ENCODE measurements at places on chromosomes 13 and 19.

- no peak for DNase-seq
These were observed 33.3 kb downstream of the BLOC1S3 start for GRCh38 chr19:45211751-45212381.

DNA sequence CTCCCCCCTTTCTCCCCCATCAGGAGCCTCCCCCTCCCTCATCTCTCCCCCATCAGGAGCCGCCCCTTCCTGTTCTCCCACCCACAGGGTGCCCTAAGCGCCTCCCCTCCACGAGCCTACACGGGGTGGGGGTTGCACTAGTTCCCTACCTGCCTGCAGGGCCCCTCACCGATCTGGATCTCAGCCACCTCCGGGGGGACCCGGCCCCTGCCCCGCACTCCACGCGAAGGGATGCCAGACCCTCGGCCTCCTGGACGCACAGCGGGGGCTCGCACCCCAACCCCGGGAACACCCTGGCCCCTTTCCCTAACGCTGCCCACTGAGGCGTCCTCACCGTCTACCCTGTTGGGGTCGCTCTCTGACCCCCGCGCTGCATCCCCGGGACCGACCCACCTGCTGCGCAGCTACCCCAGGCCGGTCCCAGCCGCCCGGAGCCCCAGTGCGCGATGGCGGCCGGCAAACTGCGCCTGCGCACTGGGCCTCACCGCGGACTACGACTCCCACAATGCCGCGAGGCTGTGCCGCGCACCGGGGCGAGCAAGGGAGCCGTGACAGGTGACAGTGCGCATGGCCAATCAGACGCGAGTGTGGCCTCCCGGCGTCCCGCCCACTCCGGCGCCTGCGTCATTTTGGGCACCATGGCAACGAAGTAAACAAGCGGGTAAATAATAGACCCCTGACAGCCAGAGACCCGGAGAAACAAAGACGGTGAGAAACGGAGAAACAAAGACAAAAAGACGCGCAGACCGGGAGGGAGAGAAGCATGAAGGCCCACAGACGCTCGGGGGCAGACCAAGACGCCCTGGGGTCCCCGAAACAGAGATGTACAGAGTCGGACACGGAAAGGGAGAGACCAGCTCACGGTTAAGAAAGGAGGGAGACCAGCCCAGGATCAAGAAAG, at the start of gene ZSCAN18:
TSS of gene ZSCAN18 (minus strand) at position 451 of the 901 bp plus-strand sequence. CDS start 7,964 bp downstream, outside the sequence.
- peak; percentile 97 for DNase-seq

- no peak for DNase-seq
These were observed 98.2 kb downstream of the LACC1 start for GRCh38 chr13:43977911-43978310.

- DNase-seq, result no peak
These were observed 23.5 kb downstream of the DZIP1 start for GRCh38 chr13:95620825-95621498.

GRCh38 chr13:113846636-113847318, 17.1 kb downstream of the GAS6 start:
- DNase-seq, result no peak

- DNase-seq, result no peak
These were observed 92.0 kb downstream of the CAB39L start for GRCh38 chr13:49351871-49352270.

GRCh38 chr19:1063030-1063908, 3.7 kb upstream of the ARHGAP45 start:
- peak; percentile 84 for DNase-seq

DNA sequence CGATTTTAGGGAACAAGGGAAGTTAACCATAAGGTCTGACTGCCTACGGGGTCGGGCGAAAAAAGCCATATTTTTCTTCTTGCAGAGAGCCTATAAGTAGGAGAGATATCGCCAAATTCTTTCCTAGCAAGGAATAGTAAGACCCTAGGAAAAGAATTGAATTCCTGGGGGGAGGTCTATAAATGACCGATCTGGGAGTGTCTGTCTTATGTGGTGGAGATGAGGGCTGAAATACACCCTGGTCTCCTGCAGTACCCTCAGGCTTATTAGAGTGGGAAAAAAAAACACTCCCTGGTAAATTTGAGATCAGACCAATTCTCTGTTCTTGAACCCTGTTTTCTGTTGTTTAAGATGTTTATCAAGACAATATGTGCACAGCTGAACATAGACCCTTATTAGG, 447.5 kb upstream of the ATXN8OS start:
- DNase-seq, result no peak

DNA sequence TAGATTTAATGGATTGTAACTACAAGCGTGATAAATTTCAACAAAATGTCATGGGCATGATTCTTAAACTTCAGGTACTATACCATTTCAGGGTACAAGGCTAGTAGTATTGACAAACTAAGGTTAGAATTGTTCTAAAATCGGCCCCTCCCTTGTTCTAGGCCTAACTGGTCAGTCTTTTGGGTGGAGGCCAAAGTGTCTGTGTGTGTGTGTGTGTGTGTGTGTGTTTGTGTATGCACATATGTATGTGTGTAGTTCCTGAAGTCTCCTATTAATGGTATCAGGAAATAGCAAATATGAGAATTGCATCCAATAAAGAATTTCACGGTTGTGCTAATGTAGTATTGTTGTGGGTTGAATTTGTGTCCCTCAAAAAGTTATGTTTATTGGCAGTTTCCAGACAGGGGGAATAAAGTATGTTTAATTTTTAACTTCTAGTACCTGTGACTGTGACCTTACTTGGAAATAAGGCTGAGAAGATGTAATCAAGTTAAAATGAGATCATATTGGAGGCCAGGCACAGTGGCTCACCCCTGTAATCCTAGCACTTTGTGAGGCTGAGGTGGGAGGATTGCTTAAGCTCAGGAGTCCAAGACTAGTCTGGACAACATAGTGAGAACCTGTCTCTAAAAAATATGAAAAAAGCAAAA, 119.2 kb downstream of the KLF5 start:
- no peak for DNase-seq

- no peak for DNase-seq
These were observed 47.5 kb upstream of the LSM14A start for GRCh38 chr19:34124828-34125227.

- no peak for DNase-seq
These were observed 251.0 kb downstream of the GPC5 start for GRCh38 chr13:91649456-91649855.

- DNase-seq, result peak; percentile 87
These were observed 16.2 kb upstream of the AP1M2 start for GRCh38 chr19:10603084-10603872.

GRCh38 chr19:32858155-32858554, 11.4 kb downstream of the SLC7A9 start:
- no peak for DNase-seq

DNA sequence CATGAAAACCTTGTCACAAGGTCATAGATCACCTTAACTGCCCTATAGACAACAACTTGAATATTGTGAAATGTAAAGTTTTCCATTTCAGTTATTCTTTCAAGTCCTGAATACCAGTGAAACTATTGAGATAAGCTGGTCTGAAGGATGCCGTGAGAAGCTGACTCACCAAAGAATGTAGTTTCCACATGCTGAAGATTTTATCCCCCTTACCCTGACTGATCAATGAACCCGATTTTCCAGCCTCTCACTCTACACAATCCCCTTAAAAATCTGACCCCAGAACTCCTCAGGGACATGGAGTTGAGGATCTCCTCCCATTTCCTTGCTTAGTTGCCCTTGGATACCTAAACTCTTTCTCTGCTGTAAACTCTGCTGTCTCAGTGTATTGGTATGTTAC, 67.5 kb downstream of the POSTN start:
- no peak for DNase-seq

DNA sequence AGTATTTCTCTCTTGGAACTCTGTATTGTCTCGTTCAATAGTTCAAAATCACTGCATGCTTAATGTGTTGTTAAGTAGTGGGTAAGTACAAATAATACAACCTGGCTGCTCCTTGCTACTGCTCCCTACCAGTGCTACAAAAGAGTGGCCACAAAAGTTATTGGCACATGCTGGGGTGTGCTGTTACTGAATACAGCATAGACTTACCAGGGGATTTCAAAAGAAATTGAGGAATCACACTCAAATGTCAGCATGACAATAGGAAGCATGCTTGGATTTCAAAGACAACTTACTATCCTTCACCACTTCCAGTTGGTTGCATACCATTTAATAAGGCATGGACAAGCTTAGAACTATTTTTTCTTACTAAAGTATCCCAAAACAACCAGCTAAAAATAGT, 1041.3 kb upstream of the SPRY2 start:
- no peak for DNase-seq

GRCh38 chr13:47588676-47589075, 412.4 kb downstream of the SUCLA2 start:
- DNase-seq, result no peak

DNA sequence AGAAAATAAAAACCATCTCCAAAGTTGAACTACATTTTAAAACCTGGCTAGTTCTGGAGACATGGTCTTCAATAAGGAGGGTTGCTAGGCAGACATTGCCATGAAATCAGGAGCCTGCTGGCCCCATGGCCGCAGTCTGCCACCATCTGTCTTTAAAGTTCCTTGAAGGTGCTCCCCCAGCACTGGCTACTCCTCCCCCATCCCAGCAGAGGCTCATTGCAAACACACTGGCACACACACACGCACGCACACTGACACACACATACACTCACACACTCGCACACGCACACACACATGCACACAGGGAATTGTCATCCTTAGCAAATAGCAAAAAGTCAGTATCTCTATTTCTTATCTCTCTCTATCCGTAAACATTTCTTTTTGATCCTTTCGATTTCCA, 68.4 kb downstream of the ZIC5 start:
- no peak for DNase-seq

- peak; percentile 51 for DNase-seq
These were observed 19.7 kb upstream of the SYCN start for GRCh38 chr19:39223703-39224279.

- peak; percentile 96 for DNase-seq
These were observed 3.5 kb downstream of the LIPE start for GRCh38 chr19:42423462-42424344.

DNA sequence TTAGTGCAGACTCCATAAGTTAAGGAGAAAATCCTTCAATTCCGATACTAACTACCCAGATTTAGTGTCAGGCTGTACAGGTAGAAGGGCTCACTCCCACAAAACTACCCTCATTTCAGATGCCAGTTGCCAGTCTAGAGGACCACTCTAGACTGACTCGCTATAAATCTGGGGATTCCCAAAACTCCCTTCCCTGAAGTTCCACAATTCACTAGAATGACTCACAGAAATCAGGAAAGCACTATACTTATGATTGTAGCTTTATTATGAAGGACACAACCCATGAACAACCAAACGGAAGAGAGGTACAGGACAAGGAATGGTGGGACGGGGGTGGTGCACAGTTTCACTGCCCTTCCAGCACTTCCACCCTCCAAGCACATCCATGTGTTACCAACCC, 321.2 kb downstream of the DIAPH3 start:
- DNase-seq, result no peak

DNA sequence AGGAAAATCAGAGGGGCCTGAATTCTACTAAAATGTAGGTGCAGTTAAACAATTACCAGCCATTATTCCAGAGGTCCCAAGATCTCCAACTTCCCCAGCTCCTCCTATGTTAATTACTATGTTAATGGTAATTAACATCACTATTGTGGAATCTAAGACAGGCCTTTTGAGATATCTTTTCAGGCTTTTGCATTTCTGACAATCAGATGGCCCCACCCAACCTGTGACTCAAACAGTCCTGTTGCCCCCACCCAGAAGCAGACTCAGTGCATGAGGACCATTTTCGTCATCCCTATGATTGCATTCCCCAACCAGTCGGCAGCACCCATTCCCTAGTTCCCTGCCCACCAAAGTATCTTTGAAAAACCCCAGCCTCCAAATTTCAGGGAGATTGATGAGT, 8.5 kb upstream of the ZNF30 start:
- DNase-seq, result no peak

DNA sequence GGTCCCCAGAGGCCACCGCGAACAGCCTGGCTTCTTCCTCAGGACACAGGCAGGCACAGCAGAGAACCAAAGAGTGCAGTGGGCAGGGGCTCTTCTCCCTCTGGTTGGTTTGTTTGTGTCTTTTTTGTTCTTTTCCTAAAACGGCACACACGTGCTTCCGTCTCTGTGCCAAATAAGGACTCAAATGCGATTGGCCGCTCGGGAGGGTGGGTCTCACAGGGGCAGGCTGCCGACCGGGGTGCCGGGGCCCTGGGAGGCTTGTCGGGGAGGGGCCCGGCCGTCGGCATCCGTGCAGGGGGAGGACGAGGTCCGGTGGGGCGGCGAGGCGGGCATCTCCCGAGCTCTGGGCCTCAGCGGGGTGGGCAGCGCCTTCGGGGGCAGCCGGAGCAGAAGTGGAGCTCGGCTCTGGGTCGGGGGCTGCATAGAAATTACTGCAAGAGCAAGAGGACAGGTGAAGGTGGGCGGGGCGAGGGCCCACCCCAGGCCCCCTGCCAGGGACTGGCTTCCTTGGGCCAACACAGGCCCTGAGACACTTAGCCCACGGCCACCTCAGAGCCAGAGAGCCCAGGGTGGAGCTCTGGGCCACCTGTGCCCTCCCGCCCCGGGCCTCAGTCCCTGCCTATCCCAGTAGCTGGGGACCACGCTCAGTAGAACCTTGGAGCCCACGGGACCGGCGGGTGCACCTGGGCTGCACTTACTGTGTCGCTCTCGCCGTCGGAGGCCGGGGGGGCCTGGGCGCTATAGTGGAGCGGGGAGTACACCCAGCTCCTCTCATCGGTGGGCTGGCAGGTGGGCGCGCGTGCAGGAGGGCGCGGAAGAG, 6.4 kb upstream of the CACTIN start:
- DNase-seq, result no peak

DNA sequence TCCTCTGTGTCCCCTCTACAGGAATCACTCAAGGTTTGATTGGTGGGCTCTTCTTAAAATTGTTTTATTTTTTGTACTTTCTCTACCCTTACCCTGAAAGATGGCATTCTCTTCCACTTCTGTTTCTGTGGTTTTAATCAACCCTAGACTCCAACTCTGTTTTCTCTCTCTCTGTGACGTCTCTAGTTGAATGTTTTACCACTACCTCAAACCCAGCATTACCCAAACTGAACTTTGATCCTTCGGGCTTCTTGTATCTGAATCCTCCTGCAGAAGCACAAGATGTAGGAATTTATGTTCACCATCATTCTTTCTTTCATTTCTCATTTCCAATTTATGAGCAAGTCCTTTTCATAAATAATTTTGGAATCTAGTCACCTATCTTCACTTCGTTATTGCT, 39.9 kb downstream of the PCCA start:
- DNase-seq, result no peak

DNA sequence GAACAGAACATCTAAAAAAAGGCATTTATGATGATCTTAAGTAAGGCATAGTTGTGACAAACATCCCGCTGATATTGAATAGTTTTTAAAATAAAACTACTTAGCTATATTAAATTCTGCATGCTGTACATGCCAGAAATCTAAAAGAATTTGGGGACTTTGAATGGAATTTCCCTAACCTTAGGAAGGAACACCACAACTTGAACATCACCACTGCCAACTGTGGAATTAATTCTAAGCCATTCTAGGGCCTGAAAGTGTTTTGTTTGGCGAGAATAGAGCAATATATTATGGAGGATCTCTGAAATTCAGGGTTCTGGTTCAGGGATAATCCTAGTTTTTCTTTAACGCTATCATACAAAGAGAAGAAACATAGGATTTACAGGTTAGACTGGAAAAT, 17.8 kb upstream of the LATS2 start:
- no peak for DNase-seq

- DNase-seq, result no peak
These were observed 134.6 kb upstream of the ARGLU1 start for GRCh38 chr13:106702505-106702904.

- DNase-seq, result peak; percentile 43
These were observed 92.9 kb upstream of the SGCG start for GRCh38 chr13:23087880-23088279.

- no peak for DNase-seq
These were observed 6.6 kb upstream of the DACH1 start for GRCh38 chr13:71873418-71874247.

GRCh38 chr19:31054430-31054829, 294.8 kb downstream of the TSHZ3 start:
- DNase-seq, result peak; percentile 62

All from activated CD4-positive, alpha-beta T cell treated with anti-CD3 and anti-CD28 coated beads for 36 hours (primary cell).